Activated CD4-positive, CD25-positive, alpha-beta regulatory T cell treated with anti-CD3 and anti-CD28 coated beads, Interleukin-2, amount 50 U/mL, for 72 hours (primary cell): ENCODE measurements at places on chromosomes 12 and 14.

DNA sequence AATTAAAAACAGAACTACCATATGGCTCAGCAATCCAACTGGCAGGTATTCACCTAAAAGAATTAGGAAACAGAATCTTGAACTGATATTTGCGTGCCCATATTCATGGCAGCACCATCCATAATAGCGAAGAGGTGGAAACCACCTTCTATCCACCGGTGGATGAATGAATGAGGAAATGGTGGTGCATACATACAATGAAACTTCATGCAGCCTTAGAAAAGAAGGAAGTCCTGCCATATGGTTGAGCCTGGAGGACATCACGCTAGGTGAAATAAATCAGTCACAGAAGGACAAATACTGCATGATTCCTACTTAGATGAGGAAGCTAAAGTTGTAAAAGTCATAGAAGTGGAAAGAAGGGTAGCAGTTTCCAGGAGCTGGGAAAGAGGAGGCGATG is 6.6 kb downstream of the TCL1A start:
- no peak for DNase-seq

GRCh38 chr14:39843881-39844280 is 411.6 kb upstream of the FBXO33 start:
- DNase-seq: no peak

DNA sequence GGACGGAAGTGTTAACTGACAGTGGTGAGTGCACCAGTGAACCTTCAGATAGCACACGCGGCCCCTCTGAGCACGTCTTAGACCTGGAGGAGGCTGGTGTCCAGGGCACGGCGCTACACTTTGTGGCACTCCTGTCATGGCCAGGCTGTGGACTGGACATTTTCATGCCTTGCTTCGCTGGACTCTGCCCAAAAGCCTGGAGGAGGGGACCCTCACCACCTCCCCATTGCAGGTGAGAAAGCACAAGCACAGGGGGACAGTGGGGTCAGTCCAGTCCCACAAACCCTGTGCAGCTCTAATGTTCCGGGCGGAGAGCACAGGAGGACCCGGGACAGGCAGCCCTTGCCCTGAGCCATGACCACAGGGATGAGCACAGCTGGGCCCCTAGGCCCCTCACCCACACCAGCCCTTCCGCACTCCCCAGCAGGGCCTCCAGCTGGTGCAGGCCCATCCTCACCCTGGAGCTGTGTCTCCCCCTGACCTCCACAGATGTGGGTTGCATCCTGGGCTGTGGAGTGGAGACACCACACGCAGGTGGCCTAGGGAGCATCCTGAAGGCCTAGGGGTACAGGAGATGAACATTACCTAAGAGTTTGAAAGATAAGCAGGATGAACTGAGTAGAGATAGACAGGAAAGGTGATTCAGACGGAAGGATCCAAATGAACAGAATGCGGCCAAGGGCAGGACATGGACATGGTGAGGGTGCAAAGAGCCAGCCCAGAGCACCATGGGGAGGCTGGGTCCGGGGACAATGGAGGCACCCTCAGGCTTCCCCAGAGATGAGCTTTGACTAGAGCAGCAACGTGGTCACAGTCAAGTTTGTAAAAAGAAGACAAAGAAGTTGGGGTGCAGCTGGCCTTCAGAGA is 132.8 kb downstream of the BCL11B start:
- DNase-seq: no peak

- no peak for DNase-seq
These were observed 11.4 kb upstream of the SRP54 start for GRCh38 chr14:34971381-34971780.

- DNase-seq: no peak
These were observed 60.9 kb upstream of the FBRSL1 start for GRCh38 chr12:132428936-132429601.

- DNase-seq: no peak
These were observed 417.5 kb upstream of the TBX3 start for GRCh38 chr12:115101520-115101919.

- DNase-seq: no peak
These were observed 346.3 kb downstream of the ETNK1 start for GRCh38 chr12:22971247-22971646.

- DNase-seq: no peak
These were observed 645.2 kb downstream of the MED13L start for GRCh38 chr12:115632308-115632707.

- DNase-seq: no peak
These were observed 114.9 kb downstream of the PDZRN4 start for GRCh38 chr12:41302979-41303403.

DNA sequence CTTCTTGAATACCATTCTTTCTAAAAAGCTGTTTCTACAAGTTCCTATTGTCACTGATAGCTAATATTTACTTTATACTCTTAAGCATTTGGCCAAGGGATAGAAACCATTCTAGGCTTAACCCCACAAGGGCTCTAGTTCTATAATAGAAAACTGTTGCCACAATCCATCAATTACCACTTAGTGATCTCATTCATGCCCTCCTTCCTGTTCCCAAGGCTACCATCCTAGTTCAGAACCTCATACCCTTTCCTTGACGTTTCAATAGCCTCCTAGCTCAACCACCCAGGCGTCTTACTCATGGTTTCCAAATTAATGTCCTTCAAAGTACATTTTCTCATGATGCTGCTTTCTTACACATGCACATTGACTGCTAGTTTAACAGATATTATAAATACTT is 493.5 kb downstream of the NAV3 start:
- DNase-seq: no peak

- no peak for DNase-seq
These were observed 18.9 kb downstream of the TMEM106C start for GRCh38 chr12:47982311-47982710.

- no peak for DNase-seq
These were observed 42.4 kb downstream of the PDE3A start for GRCh38 chr12:20410734-20411133.

GRCh38 chr14:91159906-91160305 is 46.0 kb downstream of the DGLUCY start:
- DNase-seq: no peak

- DNase-seq: no peak
These were observed 2.0 kb upstream of the C1QL4 start for GRCh38 chr12:49338830-49339463.

- DNase-seq: no peak
These were observed 359.0 kb downstream of the SEC23A start for GRCh38 chr14:38743966-38744584.

- DNase-seq: no peak
These were observed 5.0 kb downstream of the MYH6 start for GRCh38 chr14:23403139-23403438.

DNA sequence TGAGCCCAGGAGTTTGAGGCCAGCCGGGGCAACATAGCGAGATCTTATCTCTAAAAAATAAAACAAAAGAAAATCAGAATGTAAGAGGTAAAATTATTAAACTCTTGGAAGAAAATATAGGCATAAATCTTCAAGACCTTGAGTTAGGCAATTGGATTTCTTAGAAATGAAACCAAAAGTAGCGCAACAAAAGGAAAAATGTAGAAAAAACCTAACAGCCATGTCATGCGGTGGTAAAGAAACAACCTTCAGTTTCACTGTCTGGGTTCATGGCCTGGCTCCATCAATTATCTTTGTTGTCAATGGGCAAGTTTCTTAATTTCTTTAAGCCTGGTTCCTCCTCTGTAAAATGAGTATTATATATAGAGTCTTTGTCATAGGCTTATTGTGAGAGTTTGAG is 5.6 kb upstream of the GCH1 start:
- no peak for DNase-seq

- no peak for DNase-seq
These were observed 45.4 kb upstream of the CCDC196 start for GRCh38 chr14:66440801-66441200.

DNA sequence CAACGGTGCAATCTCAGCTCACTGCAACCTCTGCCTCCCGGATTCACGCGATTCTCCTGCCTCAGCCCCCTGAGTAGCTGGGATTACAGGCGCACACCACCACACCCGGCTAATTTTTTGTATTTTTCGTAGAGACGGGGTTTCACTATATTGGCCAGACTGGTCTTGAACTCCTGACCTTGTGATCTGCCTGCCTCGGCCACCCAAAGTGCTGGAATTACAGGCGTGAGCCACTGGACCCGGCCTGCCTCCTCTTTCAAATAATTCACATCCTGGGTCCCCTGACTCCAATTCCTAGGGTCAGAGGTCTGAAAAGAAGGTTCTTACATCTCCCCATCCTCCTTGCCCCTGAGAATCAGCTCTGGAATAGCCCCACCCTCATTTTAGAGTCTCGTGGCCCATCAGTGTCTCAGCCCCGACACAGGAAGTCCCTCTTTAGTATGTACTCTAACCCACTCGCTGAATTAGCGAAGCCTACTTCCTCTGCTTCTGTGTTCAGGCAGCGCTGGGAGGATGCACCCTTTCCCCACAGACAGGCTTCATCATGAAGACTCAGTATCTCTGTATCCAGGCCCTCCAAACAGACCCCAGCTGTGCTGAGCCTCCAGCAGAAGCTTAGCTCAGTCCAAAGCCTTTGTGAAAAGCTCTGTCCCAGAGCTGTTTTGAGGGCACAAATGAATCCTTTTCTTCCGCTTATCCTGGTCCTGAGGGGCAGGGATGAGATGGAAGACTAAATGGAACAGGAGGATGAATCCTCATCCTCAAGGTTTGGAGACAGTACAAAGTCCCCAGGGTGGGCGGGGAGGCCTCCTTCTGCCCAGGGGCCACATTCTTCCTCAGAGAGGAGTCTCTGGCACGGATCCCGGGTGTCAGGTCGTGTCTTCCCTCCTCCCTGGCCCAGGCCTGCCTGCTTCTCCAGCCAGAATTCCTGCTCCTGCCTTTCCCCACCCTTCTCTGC is 3.5 kb downstream of the LPAR5 start:
- no peak for DNase-seq
